Cortex of kidney (tissue), 1 donor: ENCODE measurements at places on chromosomes 7 and 10.

DNA sequence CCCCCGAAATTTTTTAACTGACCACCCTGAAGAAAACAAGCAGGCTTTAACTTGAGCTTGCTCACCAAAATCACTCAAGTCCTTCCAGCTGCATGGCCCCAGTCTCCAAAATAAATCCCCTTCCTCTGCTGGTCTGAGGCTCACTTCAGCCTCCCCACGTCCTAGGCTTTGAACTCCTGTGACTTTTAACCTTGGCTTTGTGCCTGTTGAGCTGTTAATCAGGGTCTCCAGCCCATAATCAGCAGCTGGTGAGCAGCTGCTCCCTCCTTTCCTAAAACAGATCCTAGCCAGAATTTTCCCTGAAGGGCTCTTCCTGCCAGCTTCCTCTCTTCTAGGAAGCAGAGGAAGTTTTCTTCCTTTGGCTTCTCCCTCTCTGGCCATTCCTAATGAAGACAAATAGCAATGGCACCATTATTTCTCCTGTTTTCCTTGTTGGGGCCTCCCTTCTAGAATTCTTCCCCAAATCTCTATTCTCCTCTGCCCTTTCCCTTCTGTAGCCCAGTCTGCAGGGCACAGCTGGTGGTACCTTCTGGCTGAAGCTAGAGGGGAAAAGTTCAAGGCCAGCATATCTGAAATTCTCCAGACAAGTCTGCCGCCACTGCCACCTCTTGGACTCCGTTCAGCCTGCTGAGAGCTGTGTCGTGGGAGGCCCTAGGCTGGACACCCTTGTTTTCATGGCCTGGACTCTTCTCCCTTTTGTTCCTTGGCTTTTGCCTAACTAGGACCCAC, 152.1 kb downstream of the NOC3L start:
- no peak for DNase-seq

- no peak for DNase-seq
Measured at GRCh38 chr10:28975891-28976531, 298.7 kb downstream of the BAMBI start.

DNA sequence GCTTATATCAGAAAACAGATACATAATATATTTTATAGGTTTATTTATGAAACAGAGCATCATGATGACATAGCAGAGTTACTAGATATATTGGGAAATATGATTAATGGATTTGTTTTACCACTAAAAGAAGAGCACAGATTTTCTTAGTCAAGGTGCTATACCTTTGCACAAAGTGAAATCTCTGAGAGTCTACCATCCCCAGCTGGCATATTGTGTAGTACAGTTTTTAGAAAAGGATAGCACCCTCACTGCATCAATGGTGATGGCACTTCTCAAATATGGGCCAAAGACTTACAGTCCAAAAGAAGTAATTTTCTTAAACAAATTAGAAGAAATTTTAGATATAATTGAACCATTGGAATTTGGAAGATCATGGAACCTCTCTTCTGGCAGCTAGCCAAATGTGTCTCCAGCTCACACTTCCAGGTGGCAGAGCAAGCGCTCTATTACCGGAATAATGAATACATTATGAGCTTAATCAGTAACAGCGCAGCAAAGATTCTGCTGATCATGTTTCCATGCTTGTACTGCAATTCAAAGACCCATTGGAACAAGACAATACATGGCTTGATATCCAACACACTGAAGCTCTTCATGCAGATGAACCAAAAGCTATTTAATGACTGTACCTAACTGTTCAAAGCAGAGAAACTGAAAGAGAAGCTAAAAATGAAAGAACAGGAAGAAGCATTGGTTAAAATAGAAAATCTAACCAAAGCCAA, 21.9 kb upstream of the CREB3L2 start:
- DNase-seq: no peak

- no peak for DNase-seq
Measured at GRCh38 chr10:81576336-81576735, 298.7 kb upstream of the NRG3 start.

- DNase-seq: no peak
Measured at GRCh38 chr7:74256491-74257408, 2.6 kb upstream of the RFC2 start.

- DNase-seq: no peak
Measured at GRCh38 chr10:124952123-124952522, 10.2 kb downstream of the ZRANB1 start.

DNA sequence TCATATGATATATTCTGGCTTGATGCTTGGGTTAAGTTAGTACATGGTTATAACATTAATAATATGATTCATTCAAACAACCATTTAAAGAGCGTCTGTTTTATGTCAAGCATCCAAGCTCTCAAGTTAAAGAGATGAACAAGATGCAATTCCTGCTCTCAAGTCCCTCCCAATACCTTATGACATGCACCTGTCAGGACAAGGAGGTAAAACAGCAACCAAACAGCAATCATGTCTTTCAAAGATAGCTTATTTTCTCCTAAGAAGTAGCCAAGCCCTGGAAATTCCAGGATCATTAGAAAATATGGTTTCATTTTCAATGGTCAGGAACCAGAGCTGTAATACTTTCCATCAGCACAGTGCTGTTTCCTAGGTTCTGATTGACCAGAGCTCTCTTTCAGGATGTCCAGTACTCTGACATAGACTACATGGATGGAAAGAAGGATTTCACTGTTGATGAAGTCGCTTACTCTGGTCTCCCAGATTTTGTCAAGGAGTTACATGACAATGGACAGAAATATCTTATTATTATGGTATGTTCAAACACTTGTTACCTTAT, 29.0 kb downstream of the MGAM2 start:
- no peak for DNase-seq

DNA sequence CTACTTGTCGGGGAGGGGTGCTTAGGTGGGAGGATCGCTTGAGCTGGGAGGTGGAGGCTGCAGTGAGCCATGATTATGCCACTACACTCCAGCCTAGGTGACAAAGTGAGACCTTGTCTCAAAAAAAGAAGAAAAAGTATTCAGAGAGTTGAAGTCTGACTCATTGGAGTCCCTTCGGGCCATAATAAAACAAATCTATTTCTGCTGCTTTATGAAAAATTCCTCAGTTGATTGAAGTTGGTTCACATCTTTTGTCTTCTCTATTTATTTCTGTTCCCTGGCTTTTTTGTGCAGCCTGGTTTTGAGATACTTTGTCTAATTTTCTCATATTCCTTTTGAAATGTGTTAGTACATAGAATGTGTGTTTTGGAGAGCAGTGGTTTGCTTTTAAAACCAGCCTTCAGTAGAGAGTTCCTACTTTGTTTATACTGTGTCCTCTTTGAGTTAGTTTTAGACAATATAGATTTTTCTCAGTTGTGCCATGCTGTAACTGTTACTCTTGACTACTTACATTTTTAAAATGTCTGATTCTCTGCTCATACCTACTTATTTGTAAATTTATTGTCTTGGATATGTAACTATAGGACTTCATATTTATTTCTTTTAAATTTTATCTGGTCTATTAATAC, 36.7 kb downstream of the LUC7L2 start:
- DNase-seq: no peak

- DNase-seq: no peak
Measured at GRCh38 chr10:5504146-5505072, 5.0 kb upstream of the CALML5 start.

DNA sequence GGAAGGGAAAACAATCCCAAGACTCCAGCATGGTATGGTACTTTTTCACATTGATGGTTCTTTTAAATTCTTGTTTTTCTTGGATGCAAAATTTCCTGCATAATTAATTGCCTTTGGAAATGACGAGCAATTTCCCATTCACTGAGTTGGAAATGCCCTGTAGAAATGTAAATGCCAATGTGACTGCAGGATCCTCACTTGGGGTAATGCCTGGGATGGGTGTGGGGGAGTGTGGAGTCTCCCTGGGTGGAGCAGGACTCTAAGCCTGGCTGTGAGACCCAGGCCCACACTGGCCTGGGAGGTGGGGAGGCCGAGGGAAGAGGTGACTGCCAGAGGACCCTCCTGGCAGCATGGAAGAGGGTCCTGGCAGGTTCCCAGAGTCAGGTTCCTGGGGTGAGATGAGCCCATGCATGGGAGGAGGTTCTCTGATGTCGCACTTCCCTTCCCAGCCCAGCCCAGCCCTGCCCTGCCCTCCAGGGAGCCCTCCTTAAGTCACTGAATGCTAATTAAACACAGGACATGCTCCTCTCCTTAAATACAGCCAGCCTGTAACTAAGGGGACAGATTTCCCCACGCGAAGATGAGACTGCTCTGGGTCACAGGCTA, 157.9 kb downstream of the GFRA1 start:
- DNase-seq: no peak
